ENCODE measurements at places on chromosomes 4 and X. TPM values are rescaled to one million over a fixed set of nuclear protein-coding genes. Genes with fewer than 3 reads are reported as not detected.

PCYT1B gene
- total RNA-seq, result 3.5 TPM

DNA sequence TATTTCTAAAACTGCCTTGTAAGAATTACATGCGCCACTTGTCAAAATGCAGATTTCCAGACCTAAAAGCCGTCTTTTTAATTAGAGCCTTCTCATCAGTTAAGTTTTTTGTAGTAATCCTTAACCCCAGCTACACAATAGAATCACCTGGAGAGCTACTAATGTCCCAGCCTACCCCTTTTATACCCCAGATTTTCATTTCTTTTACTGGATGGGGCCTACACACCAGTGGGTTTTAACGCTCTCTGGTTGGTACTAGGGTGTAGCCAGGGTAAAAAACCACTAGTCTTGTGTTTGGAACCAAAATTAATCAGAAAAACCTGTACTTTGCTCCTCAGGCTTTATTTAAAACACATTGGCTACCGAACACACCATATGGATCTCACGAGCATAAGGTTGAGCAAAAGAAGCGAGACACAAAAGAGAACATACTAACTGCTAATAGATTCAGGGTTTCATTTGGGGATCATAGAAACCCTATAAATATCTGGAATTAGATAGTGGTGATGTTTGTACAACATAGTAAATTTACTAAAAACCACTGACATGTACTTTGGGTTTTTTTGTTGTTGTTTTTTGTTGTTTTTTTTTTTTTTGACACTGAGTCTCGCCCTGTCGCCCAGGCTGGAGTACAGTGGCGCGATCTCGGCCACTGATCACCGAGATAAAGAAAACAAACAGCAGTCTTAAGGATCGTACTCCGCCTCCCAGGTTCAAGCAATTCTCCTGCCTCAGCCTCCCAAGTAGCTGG is 30.6 kb downstream of the BBS12 start:
- no peak for DNase-seq

- no peak for DNase-seq
Measured at GRCh38 chrX:146956760-146957159, 142.2 kb upstream of the CXorf51A start.

WWC2 gene
- total RNA-seq, result 47.1 TPM

PCSK1N gene
- total RNA-seq, result 12.4 TPM

AMELX gene
- not detected for total RNA-seq

- DNase-seq, result no peak
Measured at GRCh38 chr4:146522869-146523205, 1.1 kb upstream of the SLC10A7 start.

SSX3 gene
- total RNA-seq, result not detected

DNA sequence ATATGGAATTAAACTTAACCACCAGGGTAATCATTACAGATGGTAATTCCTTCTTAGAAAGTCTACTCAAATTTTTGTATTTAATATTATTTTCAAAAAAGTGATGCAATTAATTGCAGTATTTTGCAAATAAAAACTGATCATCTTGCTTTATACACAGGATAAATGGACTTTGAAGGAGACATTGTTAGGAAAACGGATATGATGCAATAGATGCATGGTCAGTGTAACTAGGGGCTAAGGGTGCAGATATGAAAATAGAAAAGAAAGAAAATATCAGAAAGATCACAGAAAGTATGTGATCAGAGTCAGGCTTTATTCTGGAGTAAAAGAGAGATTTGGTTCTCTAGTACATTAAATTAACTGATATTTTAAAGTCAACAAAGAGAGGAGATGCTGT is 401.7 kb downstream of the TLL1 start:
- DNase-seq, result no peak

DNA sequence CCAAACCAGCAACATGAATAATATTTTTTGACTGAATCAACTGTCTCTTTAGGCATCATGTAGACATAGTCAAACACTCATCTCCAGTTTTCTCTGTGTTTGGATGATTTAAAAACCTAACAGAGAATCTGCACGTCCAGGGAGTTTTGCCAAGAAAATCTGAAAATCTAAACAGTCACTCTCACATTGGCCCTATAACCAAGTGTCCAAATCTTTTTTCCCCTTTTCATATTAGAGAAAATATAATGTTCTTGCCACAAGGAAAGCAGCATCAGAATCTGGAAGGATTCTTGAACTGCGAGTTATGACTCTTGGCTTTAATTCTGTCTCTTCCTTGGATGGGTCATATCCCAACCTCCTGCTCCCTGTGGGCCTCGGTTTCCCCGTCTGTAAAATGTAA is 8.8 kb upstream of the CHRDL1 start:
- no peak for DNase-seq

- DNase-seq, result no peak
Measured at GRCh38 chrX:55801811-55802210, 84.3 kb downstream of the RRAGB start.

- no peak for DNase-seq
Measured at GRCh38 chrX:6129195-6129594, 99.5 kb downstream of the NLGN4X start.

MAGEE1 gene
- total RNA-seq, result 0.65 TPM

- no peak for DNase-seq
Measured at GRCh38 chr4:85058551-85058950, 92.1 kb upstream of the WDFY3 start.

DNA sequence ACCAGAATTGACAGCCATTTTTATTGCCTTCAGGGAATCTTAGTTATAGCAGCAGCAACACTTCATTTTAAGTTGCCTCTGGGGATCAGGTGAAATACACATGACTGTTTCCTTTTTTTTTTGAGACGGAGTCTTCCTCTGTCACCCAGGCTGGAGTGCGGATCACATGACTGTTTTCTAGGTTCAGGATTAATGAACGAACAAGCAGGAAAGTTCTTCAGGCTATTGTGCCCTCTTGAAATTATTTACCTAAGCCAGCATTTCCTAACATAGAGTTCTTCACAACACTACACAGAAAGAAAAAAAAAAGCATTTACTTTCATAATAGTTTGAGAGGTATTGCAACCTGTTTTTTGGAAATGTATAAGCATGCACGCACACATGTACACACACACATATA is 2032.8 kb downstream of the PCDH7 start:
- DNase-seq, result no peak
